Activated T-helper 1 cell treated with anti-CD3 and anti-CD28 coated beads, Interleukin-2, amount 50 U/mL, for 16 hours (primary cell): ENCODE measurements at places on chromosomes 1 and 21.

DNA sequence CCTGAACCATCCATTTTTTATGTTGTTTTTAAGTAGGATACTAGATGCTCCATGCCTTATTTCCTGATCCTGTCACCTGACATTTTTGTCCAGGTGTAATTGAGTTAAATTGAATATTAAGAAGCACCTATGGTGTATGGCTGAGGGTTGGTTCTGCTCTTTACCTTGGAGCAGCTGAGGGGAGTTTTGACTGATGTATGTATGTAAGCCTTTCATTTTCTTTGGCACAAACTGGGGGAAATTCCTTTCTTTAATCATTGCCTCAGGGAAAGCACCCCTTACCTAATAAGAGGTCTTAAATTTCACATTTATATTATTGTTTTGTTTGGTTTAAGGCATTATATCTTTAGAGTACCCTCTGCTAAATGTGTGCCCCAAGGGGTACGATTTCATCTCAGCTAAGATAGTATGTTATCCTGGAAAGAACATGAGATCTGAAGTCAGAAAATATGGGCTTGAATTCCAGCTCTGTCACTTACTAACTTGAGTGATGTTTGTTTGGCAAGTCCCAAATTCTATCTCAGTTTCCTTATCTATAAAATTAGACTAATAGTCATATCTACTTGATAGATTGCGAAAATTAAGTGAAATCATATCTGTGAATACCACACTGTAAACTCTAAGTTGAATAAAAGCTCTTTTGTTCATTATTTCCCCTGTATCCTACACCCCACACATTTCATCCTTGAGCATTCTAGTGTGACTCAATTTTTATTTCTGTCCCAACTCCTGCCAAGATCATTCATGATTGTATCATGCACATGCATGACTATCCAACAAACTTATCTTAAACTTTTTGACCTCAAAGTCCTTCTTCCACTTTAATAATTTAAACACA, 57.7 kb upstream of the NUF2 start:
- no peak for DNase-seq

DNA sequence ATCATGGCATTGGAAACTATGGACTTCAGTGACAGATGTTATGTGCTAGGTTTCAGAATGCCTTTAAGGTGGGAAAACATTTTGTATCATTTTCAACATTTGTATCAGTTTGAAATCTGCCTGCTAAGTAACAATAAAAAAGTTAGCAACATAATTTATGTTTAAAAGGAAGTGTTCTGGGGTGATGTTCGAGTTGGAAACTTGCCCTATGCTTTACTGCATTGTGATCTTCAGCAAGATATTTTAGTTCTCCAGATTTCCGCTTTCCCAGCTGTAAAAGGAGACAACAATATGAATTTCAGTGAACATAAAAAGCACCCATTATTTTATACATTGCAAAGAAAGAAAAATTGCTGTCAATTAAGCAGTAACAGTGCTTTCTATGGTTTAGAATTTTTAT, 187.4 kb downstream of the DISC1 start:
- DNase-seq, result no peak

DNA sequence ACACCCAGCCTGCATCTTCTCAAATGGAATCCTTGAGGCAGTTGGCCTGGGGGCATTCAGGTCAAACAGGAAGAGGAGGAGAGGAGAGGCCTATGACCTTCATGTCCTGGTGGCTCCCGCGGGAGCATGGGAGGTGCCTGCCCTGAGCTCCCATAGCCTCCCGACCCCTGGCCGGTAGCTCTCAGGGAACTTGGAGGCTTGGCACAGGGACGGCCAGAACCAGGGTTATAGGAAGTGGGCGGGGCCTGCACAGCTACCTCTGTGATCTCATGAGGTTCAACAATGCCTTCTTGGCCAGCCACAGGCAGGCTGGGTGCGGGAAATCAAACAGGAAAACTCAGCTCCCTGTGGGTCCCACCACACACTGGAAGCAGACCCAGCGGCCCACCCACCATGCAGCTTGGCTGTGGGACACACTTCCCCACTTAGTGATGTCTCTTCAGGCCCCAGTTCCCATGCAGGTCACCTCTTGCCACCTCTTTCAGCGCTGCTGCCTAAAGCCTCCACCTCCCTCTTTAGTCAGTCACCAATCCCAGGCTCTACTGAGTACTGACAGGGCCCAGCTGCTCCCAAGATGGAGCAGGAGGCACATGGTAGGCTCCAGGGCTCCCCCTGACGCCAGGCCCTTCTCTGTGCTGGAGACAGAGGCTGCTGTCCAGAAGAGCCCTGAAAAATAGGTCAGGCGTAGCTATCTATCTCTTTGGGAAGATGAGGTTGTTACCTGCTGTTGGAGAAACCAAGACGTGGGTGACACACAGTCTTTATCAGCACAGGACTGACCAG, at the start of gene SLFNL1:
TSS of gene SLFNL1 (minus strand) at position 200 of the 783 bp plus-strand sequence. CDS start 1,065 bp downstream, outside the sequence.
- DNase-seq, result no peak

- no peak for DNase-seq
Measured at GRCh38 chr1:58573705-58574591, 3.1 kb downstream of the TACSTD2 start.

GRCh38 chr1:172656576-172656975, 2.3 kb upstream of the FASLG start:
- no peak for DNase-seq

DNA sequence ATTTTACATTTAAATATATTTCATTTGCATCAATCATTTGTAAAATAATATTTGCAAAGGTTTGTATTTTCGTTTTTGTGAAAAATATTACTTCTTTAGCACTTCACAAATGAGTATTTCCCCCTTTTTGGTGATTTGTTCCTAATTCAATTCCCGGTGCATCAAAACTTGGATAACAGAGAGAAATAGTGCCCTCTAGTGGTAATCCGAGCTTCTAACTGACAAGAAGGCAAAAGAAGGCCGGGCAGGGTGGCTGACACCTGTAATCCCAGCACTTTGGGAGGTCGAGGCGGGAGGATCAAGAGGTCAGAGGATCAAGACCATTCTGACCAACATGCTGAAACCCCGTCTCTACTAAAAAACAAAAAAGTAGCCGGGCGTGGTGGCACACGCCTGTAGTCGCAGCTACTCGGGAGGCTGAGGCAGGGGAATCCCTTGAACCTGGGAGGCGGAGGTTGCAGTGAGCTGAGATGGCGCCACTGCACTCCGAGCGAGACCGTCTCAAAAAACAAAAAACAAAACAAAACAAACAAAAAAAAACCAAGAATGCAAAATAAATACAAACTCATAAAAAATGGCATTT, 137.7 kb downstream of the COL11A1 start:
- DNase-seq, result no peak

- DNase-seq, result no peak
Measured at GRCh38 chr1:16392740-16393569, 25.9 kb downstream of the SZRD1 start.

- no peak for DNase-seq
Measured at GRCh38 chr1:21229246-21230000, 52.7 kb upstream of the EIF4G3 start.

GRCh38 chr1:218255090-218255489, 30.0 kb upstream of the RRP15 start:
- DNase-seq, result no peak

GRCh38 chr1:19477284-19478249, 7.8 kb downstream of the CAPZB start:
- no peak for DNase-seq

GRCh38 chr1:101308935-101309333, 72.1 kb downstream of the S1PR1 start:
- no peak for DNase-seq

- no peak for DNase-seq
Measured at GRCh38 chr1:157597959-157598667, at the start of gene FCRL4. Gene FCRL4, minus strand, starts transcription at chr1:157598085. Its CDS starts 141 bp downstream, at chr1:157597944.

DNA sequence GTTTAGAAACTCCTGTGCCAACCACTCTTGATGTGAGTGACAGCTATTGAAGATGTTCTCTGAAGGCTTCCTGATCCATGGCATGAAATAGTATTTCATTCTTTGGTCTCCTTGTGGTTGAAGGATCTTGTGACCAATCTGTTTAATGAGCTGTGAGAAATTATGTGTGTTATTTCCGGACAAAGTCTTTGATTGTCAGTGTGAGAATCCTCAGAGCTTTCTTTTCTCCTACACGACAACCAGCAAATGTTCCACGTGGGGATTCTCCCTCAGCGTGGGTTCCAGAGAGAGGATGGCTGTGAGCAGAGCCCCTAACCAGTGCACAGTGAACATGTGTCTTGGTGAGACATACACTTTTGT, 45.0 kb upstream of the HOOK1 start:
- DNase-seq, result no peak

GRCh38 chr1:118445156-118445555, 260.1 kb upstream of the SPAG17 start:
- no peak for DNase-seq

- DNase-seq, result no peak
Measured at GRCh38 chr1:24870551-24871195, 59.4 kb downstream of the RUNX3 start.

DNA sequence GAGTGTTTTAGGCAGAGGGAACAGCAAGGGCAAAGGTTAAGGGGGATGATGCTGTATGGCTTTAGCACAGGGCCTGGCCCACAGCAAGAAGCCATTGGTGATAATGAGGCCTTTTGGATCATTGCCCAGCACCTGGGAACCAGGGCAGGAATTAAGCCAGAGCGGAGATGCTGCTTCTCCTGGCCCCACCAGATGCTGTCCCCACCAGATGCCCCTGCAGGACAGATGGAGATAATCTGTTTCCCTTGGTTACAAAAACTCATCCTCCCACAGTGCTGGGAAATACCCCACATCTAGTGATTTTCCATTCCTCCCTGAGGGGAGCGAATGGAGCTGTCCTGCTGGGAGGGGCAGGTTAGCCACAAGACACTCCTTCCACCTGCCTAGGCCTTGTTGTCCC, 18.8 kb downstream of the OPRD1 start:
- DNase-seq, result no peak

DNA sequence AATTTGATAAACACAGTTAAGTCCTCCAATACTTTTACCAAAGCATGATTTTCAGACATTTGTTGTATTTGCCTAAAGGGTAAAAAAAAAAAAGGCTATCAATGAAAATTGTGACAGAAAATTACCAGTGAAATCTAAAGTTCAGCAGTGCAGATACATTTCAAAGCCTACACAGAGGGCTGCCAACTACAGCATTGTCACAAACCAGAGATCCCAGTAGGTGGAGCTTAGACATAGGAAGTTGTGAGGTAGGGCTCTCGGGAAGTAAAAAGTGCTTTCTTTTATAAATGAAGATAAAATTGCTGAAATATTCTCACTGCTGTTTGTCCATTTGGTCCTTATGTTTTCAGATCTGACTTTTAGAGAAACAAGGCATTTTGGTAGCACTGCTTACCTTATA, 123.0 kb downstream of the DYRK1A start:
- DNase-seq, result no peak

DNA sequence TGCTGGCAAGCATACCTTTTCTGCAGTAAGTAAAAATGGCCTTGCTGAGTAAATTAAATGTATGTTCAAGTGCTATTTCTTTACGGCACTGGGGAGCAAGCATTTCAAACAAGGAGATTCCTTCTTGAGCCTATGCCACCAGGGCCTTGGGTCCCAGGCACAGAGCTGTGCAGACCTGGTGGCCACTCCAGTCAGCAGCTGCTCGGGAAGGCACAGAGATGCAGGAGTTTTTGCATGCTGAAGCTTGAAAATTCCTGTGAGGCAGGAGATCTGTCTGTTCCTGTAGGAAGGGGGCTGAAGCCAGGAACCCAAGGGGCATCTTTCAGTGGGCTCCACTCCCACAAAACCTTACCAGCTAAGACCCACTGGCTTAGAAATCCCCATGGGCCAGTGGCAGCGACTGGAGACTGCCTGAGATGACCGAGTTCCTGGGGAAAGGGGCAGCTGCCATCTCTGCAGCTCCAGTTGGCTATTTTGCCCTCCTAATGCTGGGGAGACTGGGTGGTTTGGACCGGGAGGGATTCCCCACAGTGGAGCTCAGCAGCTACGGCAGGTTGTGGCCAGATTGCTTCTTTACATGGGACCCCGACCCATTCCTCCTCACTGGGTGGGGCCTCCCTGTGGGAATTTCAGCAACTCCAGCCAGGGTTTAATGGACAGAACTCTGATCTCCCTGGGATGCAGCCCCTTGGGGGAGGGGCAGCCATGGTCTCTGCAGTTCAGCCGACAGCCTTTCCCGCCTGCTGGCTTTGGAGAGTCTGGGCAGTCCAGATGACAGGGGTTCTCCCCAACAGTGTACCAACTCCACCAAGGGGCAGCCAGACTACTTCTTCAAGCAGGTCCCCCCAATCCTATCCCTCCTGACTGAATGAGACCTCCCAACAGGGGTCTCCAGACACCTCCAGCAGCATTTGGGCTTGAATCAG, 8.4 kb upstream of the PGBD2 start:
- DNase-seq, result no peak

DNA sequence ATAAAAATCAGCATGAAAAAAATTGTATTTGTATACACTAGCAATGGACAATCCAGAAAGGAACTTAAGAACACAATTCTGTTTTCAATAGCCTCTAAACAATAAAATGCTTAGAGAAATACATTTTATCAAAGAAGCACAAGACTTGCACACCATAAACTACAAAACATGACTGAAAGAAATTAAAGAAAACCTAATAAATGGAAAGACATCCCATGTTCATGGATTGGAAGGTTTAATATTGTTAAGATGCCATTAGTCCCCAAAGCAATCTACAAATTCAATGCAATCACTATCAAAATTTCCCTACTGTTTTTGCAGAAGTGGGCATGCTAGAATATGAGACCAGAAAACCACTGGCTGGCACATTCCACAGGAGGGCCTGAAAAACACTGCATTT, 49.4 kb downstream of the PRSS38 start:
- DNase-seq, result no peak

DNA sequence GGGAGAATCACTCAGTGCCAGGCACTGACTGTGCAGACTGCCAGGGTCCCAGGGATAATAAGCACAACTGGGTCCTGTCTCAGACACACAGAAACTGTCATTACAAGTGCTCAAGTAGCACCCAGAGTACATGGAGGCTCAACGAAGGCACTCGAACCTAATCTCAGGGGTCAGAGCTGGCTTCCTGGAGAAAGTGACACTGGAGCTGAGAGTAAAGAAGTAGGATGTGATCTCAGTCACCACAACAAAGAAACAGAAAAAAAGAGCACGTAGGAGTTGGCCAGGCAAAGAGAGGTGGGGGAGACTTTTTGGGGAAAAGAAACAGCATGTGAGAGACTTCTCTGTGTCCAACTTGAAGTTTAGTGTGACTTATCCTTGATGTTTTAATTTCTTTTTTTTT, 1.3 kb downstream of the CATSPER4 start:
- no peak for DNase-seq

GRCh38 chr1:19418503-19418971, 66.8 kb downstream of the CAPZB start:
- DNase-seq, result no peak

DNA sequence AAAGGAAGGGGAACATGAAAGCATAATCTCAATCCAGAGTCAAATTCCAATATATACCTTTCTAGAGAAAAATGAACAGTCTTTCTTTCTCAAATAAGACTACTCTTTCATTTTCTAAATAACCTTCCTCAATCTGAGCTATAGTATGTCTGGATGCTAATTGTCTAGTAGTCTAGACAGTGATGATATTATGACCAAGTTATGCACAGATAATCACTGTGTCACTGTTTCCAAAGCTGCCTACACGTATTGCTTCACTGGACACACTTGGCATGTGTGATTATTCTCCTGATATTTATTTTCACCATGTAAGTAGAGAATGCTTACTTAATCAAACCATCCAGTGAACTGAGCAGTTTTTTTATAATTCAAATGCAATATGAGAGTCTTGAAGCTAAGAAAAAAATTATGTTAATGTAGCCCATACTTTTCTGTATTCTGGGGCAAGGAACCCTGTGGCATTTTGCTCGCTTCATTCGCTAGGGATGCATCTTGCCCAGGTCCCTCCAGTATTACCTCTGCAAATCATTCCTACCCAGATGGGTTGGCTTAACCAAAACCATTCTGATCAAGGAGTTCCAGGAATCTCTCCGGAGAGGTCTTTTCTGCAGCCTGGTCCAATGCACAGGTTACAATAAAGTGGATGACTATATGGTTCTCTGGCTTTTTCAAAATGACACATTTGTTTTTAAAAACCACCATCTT, 303.1 kb upstream of the RUNX1 start:
- no peak for DNase-seq
